Sciatic nerve (tissue), 2 donors: ENCODE measurements at places on chromosomes 13 and 19. TPM values are rescaled to one million over a fixed set of nuclear protein-coding genes. Genes with fewer than 3 reads are reported as not detected.

RFPL4AL1 gene
- not detected for total RNA-seq

SPACA4 gene
- not detected for total RNA-seq

SIGLEC14 gene
- 4.1 TPM for total RNA-seq

ZNF433 gene
- total RNA-seq, result 4.8 TPM

FNDC3A gene
- total RNA-seq, result 60.0 TPM

TEX29 gene
- 1.6 TPM for total RNA-seq

LRRC63 gene
- total RNA-seq, result 0.49 TPM

APBA3 gene
- total RNA-seq, result 26.1 TPM

SELENOV gene
- not detected for total RNA-seq

ZNF284 gene
- 3.2 TPM for total RNA-seq

ZNF682 gene
- 6.1 TPM for total RNA-seq

CLC gene
- total RNA-seq, result 1.4 TPM

ANGPTL8 gene
- 15.5 TPM for total RNA-seq

MEF2B gene
- 4.7 TPM for total RNA-seq

RGCC gene
- 138 TPM for total RNA-seq

KANK3 gene
- 28.2 TPM for total RNA-seq

PODNL1 gene
- total RNA-seq, result 17.8 TPM

MCEMP1 gene
- total RNA-seq, result 2.6 TPM

ZNF724 gene
- 1.7 TPM for total RNA-seq

DPY19L3 gene
- 43.6 TPM for total RNA-seq

SPHK2 gene
- 21.5 TPM for total RNA-seq

ZIC5 gene
- total RNA-seq, result not detected

TJP3 gene
- total RNA-seq, result 2.1 TPM

AMER2 gene
- 0.04 TPM for total RNA-seq

CYP2A6 gene
- total RNA-seq, result not detected

NTN5 gene
- 1.4 TPM for total RNA-seq

RSPH6A gene
- 0.18 TPM for total RNA-seq

B3GNT3 gene
- 0.58 TPM for total RNA-seq

KIR2DL4 gene
- total RNA-seq, result not detected

NBEA gene
- total RNA-seq, result 16.3 TPM

TMEM145 gene
- not detected for total RNA-seq

PALM gene
- total RNA-seq, result 130 TPM

ZNF211 gene
- total RNA-seq, result 17.7 TPM

NLRP4 gene
- not detected for total RNA-seq

DZIP1 gene
- 34.5 TPM for total RNA-seq

ZNF626 gene
- total RNA-seq, result 19.7 TPM

MAST1 gene
- total RNA-seq, result 0.31 TPM

FAM83E gene
- not detected for total RNA-seq

TUBA3C gene
- total RNA-seq, result not detected

SGCG gene
- total RNA-seq, result 1.3 TPM

KLK5 gene
- not detected for total RNA-seq

IL27RA gene
- total RNA-seq, result 5.7 TPM

OR4F17 gene
- not detected for total RNA-seq

CEACAM8 gene
- 1.3 TPM for total RNA-seq

CPB2 gene
- total RNA-seq, result not detected

TRMT1 gene
- total RNA-seq, result 34.7 TPM

LILRA5 gene
- total RNA-seq, result 5.3 TPM
